ENCODE measurements at places on chromosomes 1 and 21.

DNA sequence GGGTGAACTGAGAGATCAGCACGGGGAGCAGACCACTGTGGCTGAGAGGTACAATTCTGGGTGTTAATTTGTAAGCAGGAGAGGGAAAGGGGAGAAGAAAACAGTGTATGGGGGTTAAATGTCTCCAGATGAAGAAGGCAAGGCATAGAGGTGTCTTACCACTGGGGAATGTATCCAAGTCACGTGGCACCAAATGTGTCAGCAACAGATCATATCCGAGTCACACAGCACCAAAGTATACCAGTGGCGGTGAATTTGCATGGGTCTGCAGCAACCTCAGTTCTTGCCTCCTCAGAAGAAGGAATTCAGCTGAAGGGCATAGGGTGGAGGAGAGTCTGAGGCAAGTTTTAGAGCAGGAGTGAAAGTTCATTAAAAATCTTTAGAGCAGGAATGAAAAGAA lies 21.2 kb upstream of the SYCP1 start:
- no peaks in the 10 kb centered on the region for H3K27me3 ChIP-seq
- H3K4me3 ChIP-seq, result no peak overlapping the region
- no peak for DNase-seq
- no peak overlapping the region for H3K27ac ChIP-seq
- no peaks in the 10 kb centered on the region for H3K4me1 ChIP-seq

DNA sequence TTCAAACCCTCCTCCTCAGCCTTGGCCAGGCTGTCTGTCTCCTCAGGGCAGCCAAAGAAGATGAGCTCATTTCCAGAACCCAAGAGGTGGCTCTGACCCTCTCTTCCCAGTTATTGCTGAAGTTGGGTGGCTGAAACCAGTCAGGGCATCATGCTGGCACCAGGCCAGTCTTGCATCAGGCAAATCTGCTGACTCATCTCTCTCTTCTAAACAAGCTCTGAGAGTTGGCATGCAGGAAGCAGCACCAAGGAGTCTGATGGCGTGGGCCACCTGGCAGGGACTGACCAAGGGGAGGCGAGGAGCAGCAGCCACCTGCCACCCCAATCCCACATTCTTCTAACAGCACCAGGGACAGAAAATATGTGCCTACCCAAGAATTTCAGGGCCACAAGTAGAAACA lies 104.8 kb upstream of the ATP1A1 start:
- no peak overlapping the region for H3K27ac ChIP-seq
- H3K36me3 ChIP-seq, result no peaks in the 10 kb centered on the region
- no peaks in the 10 kb centered on the region for H3K27me3 ChIP-seq
- DNase-seq, result no peak
- H3K4me1 ChIP-seq, result no peaks in the 10 kb centered on the region

DNA sequence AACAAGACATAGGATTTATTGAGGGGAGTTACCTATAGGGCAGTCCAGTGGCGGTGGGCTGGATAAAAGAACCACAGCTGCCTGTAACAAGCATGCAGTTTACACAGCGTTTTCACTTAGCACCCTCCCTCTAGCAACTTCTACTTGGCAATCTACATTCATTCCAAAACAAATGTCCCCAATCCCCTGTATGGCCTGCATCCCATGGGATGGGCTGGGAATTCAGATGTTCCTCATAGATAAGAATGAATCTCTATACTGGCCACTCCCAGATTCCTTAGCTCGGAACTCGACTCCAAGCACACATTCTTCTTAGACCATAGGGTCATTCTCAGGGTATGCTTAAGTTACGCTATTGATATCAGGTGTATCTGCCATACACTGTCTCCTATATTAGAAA lies 33.3 kb downstream of the PCP4 start:
- H3K4me1 ChIP-seq, result no peaks in the 10 kb centered on the region
- no peaks in the 10 kb centered on the region for H3K36me3 ChIP-seq
- no peak overlapping the region for H3K4me3 ChIP-seq
- H3K27me3 ChIP-seq, result no peaks in the 10 kb centered on the region

- H3K4me3 ChIP-seq, result no peak overlapping the region
- H3K27me3 ChIP-seq, result no peaks in the 10 kb centered on the region
- no peak for DNase-seq
- no peaks in the 10 kb centered on the region for H3K36me3 ChIP-seq
- no peaks in the 10 kb centered on the region for H3K4me1 ChIP-seq
- H3K27ac ChIP-seq, result no peak overlapping the region
Measured at GRCh38 chr1:81004011-81004410, 796.7 kb upstream of the ADGRL2 start.

DNA sequence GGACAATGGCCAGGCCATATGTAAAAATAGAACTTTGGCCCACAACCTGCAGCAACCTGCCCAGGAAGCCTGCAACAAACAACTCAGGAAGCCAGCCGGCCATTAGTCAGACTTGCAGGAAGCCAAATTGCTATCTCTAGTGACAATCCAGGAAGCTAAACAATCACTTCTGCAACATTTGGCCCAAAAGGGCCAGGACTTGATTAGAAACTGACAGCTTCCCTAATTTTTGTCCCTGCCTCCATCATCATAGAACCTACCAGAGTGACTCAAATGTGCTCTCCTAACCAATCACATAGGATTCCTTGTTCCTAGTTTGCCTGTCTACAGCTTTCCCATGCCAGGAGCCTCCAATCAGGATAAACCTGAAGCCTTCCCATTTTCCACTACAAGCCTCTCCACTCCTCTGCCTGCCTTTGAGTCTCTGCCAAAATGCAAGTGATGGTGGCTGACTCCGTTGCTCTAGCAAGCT lies 639.3 kb downstream of the PTPRU start:
- no peaks in the 10 kb centered on the region for H3K4me1 ChIP-seq
- H3K27me3 ChIP-seq, result peaks cover 5% of the 10 kb centered on the region
- no peak overlapping the region for H3K27ac ChIP-seq
- H3K36me3 ChIP-seq, result no peaks in the 10 kb centered on the region
- H3K4me3 ChIP-seq, result no peak overlapping the region
- no peak for DNase-seq

GRCh38 chr1:10708757-10709156 lies 87.7 kb downstream of the CASZ1 start:
- DNase-seq, result no peak
- H3K27me3 ChIP-seq, result no peaks in the 10 kb centered on the region
- no peaks in the 10 kb centered on the region for H3K4me1 ChIP-seq
- H3K36me3 ChIP-seq, result no peaks in the 10 kb centered on the region
- no peak overlapping the region for H3K27ac ChIP-seq

DNA sequence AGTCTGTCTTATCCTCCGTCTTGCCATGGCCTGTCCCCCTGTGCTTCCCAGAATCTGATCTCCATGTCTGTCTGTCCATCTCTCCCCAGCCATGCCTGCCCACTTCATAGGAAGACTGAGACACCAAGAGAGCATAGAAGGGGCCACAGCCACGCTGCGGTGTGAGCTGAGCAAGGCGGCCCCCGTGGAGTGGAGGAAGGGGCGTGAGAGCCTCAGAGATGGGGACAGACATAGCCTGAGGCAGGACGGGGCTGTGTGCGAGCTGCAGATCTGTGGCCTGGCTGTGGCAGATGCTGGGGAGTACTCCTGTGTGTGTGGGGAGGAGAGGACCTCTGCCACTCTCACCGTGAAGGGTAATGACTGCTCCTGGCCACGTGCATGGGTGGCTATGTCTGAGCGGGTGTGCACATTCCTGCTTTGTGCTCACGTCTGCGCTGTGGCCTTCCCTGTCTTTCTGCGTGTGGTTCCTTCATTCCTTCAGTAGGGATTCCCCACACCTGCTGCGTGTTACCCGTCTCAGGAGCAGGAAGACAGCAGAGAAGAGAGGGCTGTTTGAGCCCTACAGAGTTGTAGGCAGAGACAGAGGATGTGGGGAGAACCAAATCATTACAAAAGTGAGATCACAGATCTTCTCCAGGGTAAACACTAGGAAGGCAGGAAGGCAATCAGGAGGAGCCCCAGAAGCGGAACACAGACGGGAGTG lies 80.8 kb downstream of the OBSCN start:
- no peak overlapping the region for H3K27ac ChIP-seq
- H3K4me3 ChIP-seq, result no peak overlapping the region
- H3K27me3 ChIP-seq, result no peaks in the 10 kb centered on the region
- no peak for DNase-seq

DNA sequence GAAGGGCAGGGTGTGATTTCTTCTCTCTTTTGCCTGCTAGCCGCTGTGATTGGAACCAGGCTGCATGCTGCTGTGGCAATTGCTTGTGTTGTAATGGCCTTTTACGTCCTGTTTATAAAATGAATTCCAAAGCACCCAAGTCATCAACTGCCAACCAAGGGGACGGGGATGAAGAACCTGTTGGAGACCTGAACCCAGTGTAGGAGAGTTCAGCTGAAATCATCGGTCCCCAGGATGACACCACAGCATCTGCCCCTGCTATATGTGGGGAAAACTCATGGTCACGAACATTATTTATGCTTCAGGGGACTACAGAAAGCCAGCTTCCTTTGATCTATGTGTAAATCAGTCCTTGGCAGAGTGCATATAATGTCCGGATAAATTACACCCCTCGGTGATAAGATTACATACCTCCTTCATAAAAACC lies 3.8 kb downstream of the TMEM167B start:
- H3K4me3 ChIP-seq, result no peak overlapping the region
- peaks cover 4% of the 10 kb centered on the region for H3K36me3 ChIP-seq
- DNase-seq, result no peak
- peaks cover 23% of the 10 kb centered on the region for H3K4me1 ChIP-seq

DNA sequence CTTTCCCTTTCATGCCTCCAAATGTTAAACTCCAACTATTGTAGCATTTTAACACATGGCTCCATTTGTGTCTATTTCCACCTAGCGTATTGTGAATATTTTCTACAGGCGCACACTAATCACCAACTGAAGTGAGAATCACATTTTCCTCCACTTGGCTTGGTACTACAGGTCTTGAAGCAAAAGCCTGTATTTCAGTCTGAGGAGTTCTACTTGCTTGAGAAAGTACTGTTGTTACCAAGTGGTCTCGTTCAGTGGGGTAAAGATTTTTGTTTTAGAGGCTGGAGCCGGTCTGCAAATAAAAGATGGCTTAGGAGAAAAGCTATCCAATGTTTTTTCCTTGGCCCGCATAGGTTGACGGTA lies 550 bp upstream of the PTBP2 start:
- no peaks in the 10 kb centered on the region for H3K36me3 ChIP-seq
- H3K27ac ChIP-seq, result no peak overlapping the region
- peak overlapping the region; percentile 69 for H3K4me3 ChIP-seq
- H3K4me1 ChIP-seq, result peaks cover 16% of the 10 kb centered on the region
- no peak for DNase-seq
- no peaks in the 10 kb centered on the region for H3K27me3 ChIP-seq

- H3K4me3 ChIP-seq, result no peak overlapping the region
- no peaks in the 10 kb centered on the region for H3K36me3 ChIP-seq
- no peak overlapping the region for H3K27ac ChIP-seq
- no peak for DNase-seq
- H3K27me3 ChIP-seq, result no peaks in the 10 kb centered on the region
Measured at GRCh38 chr1:62774971-62775595, 8.8 kb upstream of the ATG4C start.

- no peak overlapping the region for H3K27ac ChIP-seq
- H3K4me1 ChIP-seq, result no peaks in the 10 kb centered on the region
- no peak for DNase-seq
- no peaks in the 10 kb centered on the region for H3K36me3 ChIP-seq
- no peaks in the 10 kb centered on the region for H3K27me3 ChIP-seq
Measured at GRCh38 chr1:24157918-24158481, 15.1 kb upstream of the IL22RA1 start.

DNA sequence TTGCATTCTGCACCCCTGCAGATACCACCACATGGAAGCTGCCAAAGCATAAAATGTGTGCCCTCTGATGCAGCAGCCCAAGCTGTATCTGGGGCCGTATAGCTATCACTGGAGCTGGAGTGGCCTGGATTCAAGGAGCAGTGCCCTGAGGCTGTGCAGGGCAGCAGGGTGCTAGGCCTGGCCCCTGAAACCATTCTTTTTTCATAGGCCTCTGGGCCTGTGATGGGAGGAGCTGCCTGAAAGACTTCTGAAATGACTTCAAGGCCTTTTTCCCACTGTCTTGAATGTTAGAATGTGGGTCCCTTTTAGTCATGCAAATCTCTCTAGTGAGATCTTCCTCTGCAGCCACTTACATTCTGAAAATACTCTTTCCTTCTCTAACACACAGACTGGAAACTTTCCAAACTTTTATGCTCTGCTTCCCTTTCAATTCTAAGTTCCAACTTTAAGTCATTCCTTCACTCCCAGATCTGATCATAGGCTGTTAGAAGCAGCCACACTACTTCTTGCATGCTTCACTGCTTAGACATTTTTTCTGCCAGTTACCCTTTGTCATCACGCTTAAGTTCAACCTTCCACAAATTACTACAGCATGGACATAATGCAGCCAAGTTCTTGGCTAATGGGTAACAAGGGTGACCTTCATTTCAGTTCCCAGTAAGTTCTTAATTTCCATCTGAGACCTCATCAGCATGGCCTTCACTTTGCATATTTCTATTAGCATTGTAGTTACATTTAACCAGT lies 42.4 kb downstream of the DRAM2 start:
- H3K4me3 ChIP-seq, result no peak overlapping the region
- H3K27ac ChIP-seq, result no peak overlapping the region
- no peaks in the 10 kb centered on the region for H3K4me1 ChIP-seq

GRCh38 chr21:28884481-28884880 lies 108.2 kb downstream of the LTN1 start:
- H3K36me3 ChIP-seq, result peaks cover 16% of the 10 kb centered on the region
- DNase-seq, result no peak
- no peaks in the 10 kb centered on the region for H3K27me3 ChIP-seq
- H3K27ac ChIP-seq, result peak overlapping the region; percentile 83
- H3K4me3 ChIP-seq, result peak overlapping the region; percentile 87
- peaks cover 19% of the 10 kb centered on the region for H3K4me1 ChIP-seq

DNA sequence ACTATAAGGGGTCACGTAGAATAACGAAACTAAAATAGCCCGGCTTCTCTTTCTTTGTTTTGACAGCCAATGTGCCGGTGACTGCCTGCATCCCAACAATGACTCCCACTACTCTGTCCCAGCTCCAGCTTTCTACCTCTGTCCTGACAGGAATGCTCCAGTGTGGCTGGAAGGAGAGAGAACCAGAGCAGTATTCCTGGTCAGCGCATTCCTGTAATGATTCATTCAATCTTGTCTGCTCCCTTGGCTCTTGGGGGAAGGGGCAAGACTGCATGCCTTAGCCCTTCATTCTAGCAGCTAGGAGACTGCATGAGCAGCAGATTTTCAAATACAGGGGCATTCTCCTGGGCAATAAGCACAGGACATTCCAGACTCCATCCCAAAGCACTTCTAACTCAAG lies 132.1 kb upstream of the PRMT6 start:
- no peaks in the 10 kb centered on the region for H3K4me1 ChIP-seq
- no peaks in the 10 kb centered on the region for H3K36me3 ChIP-seq
- no peak for DNase-seq
- no peaks in the 10 kb centered on the region for H3K27me3 ChIP-seq

Data from CD8-positive, alpha-beta memory T cell (primary cell).